ENCODE measurements at places on chromosomes 1 and 21.
A peak's percentile ranks its signal among the peaks of the same experiment; 100 is the strongest.

- no peak for DNase-seq
Observed at GRCh38 chr1:226986496-226987178, 46.5 kb downstream of the COQ8A start.

DNA sequence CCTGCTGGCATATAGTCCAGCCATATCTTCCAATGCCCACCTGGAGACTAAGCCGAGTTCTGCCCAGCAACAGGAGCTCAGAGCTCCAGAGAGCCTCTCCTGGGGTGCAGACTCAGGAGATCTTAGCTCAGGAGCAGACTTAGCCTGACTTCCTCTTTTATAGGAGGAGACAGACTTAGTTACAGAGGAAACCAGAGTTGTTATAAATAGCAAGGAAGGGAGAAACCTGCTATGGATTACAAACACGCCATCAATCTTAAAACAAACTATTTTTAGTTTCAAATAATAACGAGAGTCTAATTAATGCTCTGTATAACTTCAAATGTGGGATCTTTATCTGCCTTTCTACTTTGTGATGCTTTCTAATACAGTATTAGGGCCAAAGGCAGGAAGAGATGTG, 3.3 kb upstream of the KIF21B start:
- DNase-seq = no peak

- DNase-seq = no peak
Observed at GRCh38 chr1:99965646-99966375, 4.0 kb upstream of the SLC35A3 start.

DNA sequence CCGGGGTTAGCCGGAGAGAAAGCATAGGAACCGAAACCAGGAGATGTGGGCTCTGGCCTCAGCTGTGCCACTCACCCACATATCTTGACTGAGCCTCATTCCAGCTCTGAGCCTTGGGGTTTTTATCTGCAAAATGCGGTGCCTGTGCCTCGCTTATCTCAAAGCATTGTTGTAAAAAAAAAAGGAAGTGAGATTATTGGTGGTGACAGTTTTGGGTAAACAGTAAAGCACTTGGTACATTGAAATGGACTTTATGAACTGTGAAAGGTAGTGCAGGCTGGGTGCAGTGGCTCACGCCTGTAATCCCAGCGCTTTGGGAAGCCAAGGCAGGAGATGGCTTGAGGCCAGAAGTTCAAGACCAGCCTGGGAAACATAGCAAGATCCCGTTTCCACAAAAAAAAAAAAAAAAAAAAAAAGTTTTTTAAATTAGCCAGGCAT, 3.8 kb downstream of the PTAFR start:
- DNase-seq = no peak

GRCh38 chr21:15686506-15686905, 43.3 kb upstream of the USP25 start:
- DNase-seq = no peak

GRCh38 chr1:210691039-210691610, 362.4 kb downstream of the HHAT start:
- DNase-seq = peak; percentile 20
